ENCODE measurements at places on chromosomes 2 and 18. TPM values are rescaled to one million over a fixed set of nuclear protein-coding genes. Genes with fewer than 3 reads are reported as not detected.

ANKRD36 gene
- total RNA-seq: 47.5 TPM

COBLL1 gene
- 0.11 TPM for total RNA-seq

KATNAL2 gene
- 0.23 TPM for total RNA-seq

PCARE gene
- not detected for total RNA-seq

EIF4E2 gene
- 85.0 TPM for total RNA-seq

WIPF1 gene
- 287 TPM for total RNA-seq

DNA sequence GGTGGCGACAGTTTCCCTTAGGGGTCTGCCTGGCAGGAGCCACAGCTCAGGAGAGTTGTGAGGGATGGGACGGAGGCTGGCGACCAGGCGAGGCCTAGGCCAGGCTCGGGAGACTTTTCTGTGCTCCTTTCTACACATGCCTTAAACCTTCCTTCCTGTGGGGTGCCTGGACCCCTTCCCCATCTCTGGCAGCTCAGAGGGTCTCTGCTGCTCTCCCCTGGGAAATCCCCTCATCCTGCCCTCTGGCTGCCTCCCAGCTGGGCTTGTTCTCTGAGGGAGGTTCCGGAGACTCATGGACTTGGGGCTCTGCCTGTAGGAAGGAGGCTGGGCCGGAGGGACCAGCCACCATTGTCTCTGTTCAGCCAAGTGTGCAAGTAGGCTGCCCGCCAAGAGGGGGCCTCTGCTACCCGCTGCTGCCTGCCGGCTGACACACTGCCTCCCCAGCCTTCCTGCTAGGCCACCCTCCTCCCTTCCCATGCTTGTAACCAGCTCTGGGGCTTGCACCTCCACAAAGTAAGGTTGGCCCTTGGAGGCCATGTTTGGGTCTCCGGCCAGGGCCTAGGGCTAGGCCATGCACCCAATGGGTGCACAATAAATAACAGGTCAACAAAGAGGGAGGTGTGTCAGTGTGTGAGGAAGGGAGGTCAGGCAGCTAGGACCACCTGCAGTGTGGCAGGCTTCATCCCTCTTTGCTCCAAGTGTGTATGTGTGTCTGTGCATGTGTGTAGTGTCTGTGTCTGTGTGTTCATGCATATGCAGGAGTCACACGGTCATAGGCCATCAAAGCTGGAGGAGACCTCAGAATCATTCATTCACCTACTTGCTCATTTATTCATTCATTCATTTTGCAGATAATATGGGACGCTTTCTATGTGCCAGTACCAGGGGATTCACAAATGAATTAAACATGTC is 28.8 kb downstream of the PSD4 start:
- DNase-seq: no peak

DNA sequence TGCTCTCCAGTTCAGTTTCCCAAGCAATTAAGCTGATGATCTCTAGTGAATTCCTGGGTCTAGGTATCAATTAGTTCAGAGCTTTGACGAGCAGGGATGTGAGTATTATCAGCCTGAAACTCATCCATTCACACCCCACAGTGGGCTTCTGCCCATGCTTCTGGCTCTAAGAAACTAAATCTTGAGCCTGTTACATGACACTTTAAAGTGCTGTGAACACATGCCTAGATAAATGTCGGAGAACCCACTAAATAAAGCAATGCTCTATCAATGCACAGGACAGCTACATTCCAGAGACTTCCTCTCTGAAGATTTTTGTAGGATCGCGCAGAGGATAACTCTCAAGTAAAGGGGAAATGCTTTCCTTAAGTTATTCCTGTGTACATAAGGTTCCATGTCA is 356.5 kb upstream of the TNP1 start:
- DNase-seq: no peak

DNA sequence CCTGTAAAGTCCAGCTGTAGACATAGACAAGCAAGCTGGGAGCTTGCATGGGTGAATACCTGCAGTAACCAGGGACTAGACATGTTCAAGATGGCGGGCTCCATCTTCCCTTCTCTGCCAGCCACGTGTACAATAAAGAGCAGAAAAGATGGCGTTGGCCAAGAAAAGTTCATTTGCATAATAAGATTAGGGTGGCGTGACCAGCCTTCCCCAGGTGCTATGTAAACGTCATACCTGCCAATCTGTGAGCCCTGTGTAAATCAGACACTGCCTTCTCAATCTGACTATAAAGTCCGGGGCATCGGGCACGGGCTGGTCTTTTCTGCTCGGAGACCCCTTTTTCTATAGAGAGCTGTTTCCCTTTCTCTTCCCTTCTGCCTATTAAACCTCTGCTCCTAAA is 101.6 kb upstream of the XPO1 start:
- DNase-seq: no peak

GRCh38 chr18:55695091-55695490 is 107.1 kb upstream of the TCF4 start:
- DNase-seq: no peak

Measured in activated T-helper 2 cell treated with anti-CD3 and anti-CD28 coated beads, Interferon-gamma antibody, Interleukin-2, Interleukin-4, amounts not matched to agents 10 μg/mL and 5 μg/mL and 100 μg/mL, durations not matched to agents 14 hours and 24 hours and 36 hours (primary cell).